Activated effector memory CD4-positive, alpha-beta T cell treated with anti-CD3 and anti-CD28 coated beads, Interleukin-2, amount 50 U/mL, for 16 hours (primary cell): ENCODE measurements at places on chromosomes 2 and 18.
A peak's percentile ranks its signal among the peaks of the same experiment; 100 is the strongest.

DNA sequence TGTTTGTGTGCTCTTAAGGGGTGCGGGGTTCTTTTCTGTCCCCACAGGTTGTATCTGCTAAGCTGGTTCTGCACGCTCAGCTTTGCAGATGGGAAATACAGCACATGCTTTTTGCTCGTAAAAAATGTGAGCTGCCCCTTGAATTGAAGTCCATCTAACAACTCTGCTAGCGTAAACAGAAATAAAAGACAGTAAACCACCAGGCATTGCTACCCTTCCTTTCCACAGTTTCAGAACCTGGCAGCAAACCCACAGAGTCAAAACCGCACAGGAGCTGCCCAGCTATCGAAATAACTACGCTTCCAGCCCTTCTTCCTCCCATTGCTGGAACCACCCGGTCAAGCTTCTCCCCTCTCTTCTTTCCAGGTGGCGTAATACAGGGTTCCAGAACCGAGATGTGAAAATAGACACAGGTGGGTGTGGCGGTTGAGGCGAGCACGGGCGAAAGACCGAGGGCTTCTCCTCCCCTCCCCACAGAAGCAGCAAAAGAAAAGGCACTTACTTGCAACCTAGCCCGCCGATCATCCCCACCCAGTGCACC is 479 bp downstream of the SCN9A start:
- no peak for DNase-seq

GRCh38 chr2:62968668-62969067 is 82.0 kb upstream of the OTX1 start:
- DNase-seq: no peak

GRCh38 chr2:176187899-176188773 is at the start of gene HOXD1:
Gene HOXD1, plus strand, starts transcription at chr2:176188668. Its CDS starts 134 bp downstream, at chr2:176188802.
- DNase-seq: no peak

DNA sequence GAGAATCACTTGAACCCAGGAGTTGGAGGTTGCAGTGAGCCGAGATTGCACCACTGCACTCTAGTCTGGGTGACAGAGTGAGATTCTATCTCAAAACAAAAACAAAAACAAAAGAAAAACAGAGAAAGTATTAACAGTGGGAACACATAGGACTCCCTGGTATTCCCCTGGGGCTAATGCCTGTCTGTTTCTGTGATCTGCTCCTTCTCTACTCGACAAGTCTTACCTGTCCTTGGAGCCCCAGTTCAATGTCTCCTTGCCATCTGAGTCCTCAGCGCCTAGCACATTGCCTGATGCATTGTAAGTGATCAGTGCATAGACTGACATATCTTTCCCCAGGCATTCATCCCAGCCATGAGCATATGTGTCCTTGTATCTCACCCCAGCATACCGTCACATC is 85.8 kb downstream of the ASAP2 start:
- no peak for DNase-seq

GRCh38 chr18:63606526-63606925 is 19.4 kb downstream of the SERPINB13 start:
- no peak for DNase-seq

- DNase-seq: no peak
Measured at GRCh38 chr18:64099244-64099643, 49.6 kb downstream of the LINC00305 start.

DNA sequence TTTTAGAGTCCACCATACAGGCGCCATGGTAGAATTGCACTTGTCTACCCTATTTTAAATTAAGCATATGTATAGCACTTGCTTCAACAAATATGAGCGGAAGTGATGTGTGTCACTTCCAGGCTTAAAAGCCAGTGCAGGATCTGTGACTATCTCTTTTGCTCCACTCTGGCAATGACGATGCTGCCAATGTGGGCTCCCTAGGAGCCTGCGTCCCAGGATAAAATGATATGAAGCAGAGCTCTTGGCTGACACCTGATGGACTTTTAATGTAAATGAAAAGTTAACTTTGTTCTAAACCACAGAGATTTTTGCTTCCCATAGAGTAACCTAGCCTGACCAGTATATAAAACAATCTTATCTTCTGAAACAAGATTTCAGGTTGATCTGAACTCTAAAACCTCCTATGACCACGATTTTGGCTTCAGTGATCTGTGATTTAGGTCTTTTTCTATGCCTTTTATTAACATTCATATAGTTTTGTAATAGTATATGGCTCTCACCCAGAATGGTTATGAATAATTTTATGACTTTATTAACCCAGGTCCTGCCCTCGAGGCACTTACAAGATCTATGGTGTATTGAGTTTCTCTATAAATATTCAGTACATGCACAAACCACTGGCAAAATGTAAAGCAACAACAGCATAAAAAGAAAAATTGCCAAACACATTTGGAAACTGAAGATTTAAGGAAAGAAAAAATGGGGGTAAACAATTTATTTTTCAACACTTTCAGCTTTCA is 422.5 kb upstream of the PIK3C3 start:
- DNase-seq: no peak

DNA sequence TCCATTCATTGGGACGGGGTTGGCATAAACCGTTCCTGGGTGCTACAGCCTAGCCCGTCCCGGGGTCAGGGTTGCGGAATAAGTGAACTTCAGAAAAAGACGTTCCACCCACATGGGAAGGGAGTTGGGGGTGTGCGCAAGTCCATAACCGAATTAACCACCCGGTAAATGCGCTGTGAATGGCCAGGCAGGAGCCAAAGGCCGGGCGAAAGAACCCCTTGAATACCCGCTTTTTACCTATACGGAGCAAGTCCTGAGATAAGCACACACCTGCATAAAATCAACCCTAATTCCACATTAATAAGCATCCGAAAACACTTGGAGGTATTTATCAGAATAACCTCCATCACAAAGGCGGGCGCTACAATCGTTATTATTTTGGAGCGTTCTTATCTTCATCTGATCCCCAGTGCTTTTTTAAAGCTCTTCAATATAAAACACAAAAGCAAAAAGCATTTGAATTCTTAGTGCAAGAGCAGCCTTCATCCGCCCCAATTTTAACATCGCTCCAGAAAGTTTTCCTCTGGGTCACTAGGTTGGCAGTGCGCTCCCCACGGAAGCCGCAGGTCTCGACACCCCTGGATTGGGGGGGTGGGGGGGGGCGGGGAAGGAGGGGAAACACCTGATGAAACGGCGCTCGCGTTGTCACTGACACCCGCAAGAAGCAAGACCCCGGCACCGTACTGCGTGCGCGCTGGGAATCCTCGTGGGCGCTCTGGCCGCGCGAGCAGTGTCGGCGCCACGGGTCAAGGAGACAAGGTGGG is 1.2 kb downstream of the SATB2 start:
- DNase-seq: no peak

DNA sequence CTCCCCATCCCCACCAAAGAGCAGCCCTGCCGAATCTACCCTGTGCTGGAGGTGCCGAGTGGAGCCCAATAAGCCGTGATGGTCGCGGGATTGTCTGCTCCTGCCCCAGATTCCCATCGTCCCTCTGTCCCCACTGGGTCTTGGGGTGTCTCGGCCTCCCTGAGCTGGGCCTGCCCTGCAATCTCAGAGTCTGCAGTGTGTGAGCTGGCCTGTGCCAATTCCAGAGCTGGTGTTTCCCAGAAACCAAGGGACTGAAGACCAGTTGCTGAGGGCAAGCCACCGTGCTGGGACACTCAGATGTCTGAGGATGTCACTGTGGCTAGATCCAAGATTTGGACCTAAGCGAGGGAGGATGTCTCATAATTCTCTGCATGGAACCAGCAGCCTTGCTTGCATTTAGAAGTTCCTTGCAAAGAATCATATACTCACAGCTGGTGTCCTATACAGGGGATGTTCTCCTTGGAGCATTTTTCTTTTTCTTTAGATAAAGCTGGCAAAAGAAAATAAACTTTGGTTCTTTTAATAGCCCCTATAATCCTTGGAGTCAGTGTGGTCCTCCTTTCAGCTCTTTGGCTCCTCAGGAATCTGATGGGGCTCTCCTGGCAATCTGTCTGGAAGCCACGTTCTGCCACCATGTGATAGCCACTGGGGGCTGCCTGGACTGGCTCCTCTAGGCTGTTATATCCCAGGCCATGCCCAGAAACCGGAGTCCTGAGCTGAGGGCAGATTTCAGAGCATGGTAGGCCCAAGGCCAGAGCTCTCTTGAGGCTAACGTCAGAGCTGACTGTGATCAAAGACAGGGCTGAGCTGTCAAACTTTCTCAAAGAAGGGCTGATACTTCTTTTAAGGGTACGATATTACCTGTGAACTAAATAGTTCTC is 140.1 kb upstream of the HAAO start:
- DNase-seq: no peak

DNA sequence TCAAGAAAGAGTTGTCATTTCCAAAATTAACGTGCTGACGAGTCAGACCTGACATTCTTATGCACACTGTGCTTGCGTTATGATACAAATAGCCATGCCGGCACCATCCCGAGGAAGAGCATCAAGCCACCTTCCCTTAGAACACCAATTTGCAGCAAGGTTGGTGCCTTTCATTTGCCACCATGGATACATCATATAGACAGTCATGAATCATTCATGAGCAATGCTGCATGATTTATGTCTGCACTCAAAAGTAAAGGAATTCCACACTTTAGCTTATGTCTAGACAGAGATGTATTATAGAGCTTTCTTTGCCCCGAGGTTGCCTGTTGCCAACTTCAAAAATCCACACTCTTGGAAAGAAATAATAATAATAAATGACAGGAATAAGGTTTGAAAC is 166.9 kb downstream of the VWC2L start:
- DNase-seq: no peak

DNA sequence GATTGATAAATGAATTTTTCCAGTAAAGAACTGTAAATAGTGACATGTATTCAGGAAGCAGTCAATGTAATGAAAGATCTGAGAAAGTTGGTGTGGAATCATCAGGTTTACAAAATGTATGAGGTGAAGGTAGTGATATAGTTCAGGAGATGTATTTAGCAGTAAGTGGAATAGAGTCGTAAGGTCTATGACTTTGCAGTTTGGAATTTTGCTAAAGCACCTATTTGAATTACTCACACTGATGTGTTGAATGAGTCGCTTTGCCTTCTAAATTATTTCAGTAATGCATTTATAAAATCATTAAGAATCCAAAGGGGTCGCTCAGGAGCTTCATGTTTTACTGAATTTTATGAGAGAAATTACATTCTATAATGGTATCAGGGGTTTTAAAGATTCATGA is 713.7 kb downstream of the DSC3 start:
- DNase-seq: no peak

DNA sequence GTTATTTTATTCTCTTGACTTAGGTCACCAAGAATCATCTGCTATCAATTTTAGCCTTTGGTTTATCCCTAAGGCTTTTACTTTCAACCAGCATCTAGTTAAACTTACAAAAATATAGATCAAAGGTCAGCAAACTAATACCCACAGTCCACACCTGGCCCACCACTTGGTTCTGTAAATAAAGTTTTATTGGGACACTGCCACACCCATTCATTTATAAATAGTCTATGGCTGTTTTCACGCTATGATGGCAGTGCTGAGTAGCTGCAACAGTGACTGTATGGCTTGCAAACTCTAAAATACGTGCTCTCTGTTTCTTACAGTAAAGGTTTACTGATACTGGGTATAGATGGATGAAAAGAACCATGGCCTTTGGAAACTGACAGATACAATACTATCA is 107.0 kb downstream of the MEP1B start:
- no peak for DNase-seq

DNA sequence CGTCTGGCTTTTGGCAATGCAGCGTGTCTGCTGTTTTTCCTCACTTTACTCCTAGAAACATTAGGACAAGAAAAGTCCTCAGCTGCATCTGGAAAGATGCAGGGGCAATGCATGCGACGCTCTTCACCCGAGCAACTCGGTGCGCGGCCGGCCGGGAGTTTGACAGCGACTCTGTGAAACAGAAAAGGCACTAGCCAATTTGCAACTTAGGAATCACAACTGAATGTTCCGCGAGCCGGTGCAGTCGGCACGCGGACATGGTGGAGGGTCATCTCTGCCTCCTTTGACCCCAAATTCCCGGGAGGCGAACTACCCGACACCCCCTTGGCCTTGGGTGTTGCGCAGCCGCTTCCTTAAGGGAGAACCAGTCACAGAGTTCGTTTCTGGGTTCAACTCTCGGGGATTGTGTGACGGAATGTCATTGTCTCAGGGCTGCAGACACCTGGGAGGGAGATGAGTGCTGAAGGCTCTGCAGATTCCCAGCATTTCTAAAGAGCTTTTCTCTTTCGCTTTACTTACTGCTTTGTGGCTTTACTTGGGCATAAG is 9.8 kb downstream of the NR4A2 start:
- no peak for DNase-seq

DNA sequence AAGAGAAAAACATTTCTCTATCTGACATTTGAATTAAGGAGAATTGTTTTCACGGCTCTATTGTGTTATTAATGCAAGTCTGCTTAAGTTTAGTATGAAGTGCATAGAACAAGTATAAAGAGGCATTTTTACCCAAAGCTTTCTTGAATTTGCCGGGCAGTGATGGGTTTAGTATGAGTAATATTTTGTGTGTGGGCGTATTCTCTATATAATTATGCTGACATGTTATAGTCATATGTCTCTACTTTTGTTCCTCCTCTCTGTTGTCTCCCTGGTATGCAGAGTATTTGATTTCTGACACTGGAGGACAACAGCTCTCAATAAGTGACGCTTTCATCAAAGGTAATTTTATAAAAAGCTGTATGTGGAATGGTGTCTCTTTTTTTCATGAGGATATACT is 45.9 kb downstream of the PIKFYVE start:
- no peak for DNase-seq

DNA sequence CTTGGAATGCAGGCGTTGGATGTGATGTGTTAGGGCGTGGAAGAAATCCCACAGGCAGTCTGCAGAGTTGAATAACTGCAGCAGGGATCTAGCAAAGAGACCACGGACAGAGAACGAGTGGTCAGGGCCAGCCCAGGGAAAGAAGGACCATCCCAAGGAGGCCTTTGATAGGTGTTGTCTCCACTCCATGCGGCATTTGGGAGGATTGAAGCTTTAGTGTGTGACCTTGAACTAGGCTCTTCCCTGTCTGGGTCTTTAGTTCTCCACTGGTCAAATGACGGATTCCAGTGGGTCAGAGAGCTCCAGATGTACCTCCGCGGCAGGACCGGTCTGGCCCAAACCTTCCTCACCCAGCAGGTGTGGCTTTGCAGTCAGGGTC is 18.4 kb downstream of the GREB1 start:
- no peak for DNase-seq

DNA sequence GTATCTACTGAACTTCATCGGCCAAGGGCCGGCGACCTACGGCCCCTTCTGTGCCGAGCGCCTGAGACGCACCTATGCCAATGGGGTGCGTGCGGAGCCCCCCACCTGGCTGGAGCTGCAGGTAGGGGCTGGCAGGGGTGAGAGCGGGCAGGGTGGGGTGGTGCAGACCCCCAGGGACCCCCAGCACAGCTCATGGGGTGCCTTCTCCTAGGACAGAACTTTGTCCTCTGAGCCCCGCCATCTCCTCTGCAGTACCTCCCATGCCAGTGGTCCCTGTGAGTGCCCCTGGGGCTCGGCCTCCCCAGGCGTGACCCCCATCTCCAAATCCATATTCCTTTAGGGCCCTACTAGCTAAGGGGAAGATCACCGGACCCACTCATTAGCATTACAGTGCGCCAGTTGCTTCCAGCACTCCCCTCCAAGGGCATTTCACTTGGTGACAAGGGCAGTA is 23.9 kb upstream of the GPR17 start:
- DNase-seq: peak; percentile 57
